Left cardiac atrium (tissue), 4 donors: ENCODE measurements at places on chromosomes 7 and 10. TPM values are rescaled to one million over a fixed set of nuclear protein-coding genes. Genes with fewer than 3 reads are reported as not detected.
A peak's percentile ranks its signal among the peaks of the same experiment; 100 is the strongest.

ACTL6B gene
- total RNA-seq = not detected

GSTO2 gene
- total RNA-seq = 0.92 TPM

UCN3 gene
- not detected for total RNA-seq

- DNase-seq = peak; percentile 84
These were observed 40.3 kb downstream of the FAM53B start for GRCh38 chr10:124703778-124704427.

DNA sequence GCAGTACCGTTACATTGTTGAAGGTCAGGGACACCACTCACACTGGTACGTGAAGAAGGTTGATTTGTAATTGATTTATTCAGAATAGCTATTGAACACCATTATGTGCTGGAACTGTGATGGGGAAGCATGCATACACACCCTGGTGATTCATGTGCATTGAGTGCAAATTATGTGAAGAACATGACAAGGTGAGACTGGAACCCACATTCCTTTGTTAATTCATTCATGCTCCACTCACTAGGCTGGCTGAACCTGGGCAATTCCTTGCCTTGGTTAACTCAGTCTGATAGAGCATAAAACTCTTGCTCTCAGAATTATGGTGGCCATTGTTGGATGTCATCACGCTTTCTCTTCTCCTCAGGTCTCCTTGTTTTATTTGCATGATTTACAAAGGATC lies 67.3 kb upstream of the TPK1 start:
- DNase-seq = no peak

GRCh38 chr7:39153647-39154046 lies 175.9 kb downstream of the POU6F2 start:
- no peak for DNase-seq

DNA sequence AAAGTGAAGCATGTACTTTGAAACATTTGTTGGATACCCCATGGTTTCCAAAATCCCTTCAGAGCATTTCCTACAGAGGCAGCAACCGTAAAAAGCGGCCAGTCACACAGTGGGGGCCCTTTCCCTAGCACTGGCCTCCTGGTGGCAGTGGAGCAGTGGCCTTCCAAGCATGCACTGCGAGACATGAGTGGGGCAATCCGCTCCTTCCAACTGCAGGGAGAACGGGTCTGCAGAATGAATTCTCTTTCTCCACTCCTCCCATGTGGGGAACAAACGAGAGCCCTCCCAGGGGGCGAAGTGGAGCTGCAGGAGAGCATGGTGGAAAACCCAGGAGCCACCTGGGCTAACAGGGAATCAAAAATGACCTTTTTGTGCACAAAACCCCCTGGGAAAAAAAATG lies 542.9 kb upstream of the GALNT17 start:
- no peak for DNase-seq

DNA sequence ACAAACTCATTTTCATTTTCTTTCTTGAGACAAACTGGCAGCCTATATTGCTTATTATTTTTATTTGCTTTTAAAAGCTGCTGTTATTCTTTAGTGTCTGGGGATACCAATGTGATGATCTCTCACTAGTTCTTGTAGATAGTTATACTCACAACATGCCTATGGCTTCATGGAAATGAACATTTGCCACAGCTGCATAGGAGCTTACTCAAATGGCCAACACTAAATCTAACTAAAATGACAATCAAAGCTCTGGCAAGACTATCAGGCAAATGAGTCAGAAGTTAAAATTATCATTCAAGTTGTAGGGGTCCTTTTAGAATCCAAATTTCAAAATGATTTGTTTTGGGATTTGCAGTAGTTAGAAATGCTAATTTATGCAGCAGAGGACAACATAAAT lies 225.9 kb downstream of the ANK3 start:
- DNase-seq = no peak

DNA sequence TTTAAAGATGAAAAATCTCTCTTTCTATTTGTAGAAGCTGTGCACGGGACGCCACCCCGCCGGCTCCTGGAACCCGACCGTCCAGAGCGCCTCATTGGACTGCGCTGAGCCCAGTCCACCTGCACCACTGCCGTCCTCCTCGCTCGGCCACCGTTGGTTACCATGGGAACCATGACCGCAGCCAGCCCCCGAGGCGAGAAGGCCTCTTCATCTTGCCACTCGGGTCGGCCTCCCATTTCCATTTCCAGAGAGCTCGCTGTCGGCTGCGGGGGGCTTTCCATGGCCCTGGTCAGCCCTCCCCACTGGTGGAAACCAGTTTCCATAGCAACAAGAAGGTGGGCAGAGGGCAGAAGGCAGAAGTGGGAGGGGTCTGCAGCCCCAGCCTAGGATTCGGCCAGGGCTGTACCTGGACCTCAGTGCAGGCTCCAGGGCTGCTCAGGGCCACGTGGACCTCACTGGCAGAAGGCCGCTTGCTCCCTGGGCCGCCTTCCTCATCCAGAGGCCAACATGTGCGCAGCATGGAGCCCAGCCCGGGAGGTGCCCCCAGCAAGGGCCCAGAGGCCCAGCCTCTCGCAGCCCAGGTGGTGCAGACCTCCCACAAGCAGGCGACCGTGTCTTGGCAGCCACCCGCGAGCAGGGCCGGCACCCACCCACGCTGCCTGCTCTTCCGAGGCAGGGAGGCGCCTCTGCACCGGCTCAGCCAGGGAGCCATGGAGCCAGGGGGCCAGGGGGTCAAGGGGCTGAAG lies 283.5 kb upstream of the PPP2R2D start:
- no peak for DNase-seq

DNA sequence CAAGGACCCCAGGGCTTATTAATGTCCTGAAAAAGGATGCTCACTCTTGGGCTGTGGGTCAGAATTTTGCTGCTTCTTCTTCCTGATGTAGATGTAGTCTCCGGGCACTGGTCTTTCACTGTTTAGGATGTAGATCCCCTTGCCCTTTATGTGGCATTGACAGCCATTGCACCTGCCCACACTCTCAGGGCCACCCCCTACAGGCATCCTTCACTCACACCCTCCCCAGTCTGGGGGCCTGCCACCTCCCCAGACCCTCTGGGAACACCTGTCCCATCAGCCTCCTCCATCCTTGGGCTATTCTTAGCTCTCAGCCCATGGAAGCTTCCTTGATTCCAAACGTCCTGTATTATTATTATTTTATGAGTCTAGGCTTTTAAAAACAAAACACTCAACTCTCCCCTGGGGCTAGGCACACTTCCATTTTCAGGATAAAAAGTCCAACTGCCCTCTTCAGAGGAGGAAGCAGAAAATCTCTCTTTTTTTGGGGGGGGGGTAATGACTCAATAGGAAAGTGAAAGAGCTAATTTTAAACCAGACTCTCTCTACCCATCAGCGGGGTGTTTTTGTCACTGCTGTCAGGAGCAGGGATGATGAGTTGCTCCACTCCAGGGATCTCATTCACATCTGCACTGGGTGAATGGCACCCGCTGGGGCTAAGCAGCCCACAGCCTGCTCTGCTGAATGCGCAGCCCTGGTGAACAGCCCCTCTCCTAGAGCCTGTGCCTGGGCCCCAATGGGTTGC lies 11.5 kb upstream of the KLRG2 start:
- DNase-seq = no peak

PKD1L1 gene
- total RNA-seq = 1.8 TPM

GRCh38 chr10:129330211-129330610 lies 136.8 kb upstream of the MGMT start:
- no peak for DNase-seq

BMPR1A gene
- total RNA-seq = 46.2 TPM

SPDYE5 gene
- total RNA-seq = not detected

DNA sequence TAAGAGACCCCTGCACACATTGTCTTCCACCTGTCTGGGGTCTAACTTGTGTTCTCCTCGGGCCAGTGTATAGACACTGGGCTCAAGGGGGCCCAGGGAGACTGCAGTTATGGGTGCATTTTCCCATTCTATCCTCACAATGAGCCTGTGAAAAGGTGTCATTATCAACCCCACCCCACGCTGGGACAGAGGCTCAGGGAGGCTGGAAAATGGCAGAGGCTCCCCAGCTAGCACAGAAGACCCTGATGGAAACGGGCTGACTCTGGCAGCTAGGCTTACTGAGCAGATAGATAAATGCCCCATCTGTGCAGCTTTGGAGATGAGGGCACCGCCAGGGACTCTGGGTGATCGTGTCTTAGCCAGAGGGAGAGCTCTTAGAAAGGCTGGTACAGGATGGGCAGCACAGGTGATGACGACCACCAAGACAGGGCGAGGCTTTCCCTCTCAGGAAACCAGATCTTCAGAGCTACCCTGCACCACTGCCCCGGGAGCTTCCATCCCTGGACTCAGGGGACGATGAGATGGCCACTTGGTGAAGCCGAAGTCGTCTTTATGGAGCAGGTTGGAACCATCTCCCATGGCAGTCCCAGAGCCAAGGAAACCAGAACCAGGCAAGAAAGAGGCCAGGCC lies 58.2 kb upstream of the CHST15 start:
- DNase-seq = no peak
